Dorsolateral prefrontal cortex (tissue), 122 donors: ENCODE measurements at places on chromosomes 2 and 18.

DNA sequence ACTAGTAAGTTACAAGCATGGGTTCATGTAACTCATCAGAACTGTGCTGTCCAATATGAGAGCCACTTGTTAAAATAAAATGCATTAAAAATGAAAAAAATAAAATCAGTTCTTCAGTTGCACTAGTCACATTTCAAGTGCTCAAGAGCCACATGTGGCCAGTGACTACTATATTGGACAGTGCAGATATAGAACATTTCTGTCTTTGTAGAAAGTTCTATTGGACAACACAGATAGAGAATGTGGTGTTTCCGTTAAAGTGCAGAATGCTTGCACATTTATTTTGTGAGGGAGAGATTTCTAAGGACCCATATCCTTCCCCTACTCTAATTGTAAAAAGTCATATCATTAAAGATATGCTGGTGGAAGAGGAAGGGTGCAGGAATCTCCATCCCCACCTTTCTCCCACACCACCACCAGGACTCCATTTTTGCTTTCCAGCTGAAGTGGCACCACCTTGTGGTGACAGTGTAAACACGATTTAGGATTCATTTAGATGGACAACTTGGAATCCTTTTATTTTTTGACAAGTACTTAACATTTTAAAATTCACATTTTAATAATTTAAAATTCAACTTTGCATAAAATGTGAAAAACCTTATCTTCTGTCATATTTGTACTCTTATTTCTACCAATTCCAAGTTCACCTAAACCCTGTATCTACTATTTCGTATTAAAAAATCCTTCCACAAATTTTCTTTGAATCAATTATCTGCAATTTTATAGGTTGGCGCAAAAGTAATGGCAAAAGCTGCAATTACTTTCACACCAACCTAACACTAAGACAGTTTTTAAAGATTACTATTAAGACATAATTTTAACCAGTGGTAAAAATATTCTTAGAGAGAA is 9.4 kb upstream of the CD302 start:
- no peak for DNase-seq

GRCh38 chr18:54209471-54210180 is 14.8 kb downstream of the MBD2 start:
- DNase-seq, result no peak

- no peak for DNase-seq
Observed at GRCh38 chr18:54806526-54806925, 21.8 kb upstream of the RAB27B start.

GRCh38 chr2:76692908-76693307 is 829.3 kb downstream of the LRRTM4 start:
- no peak for DNase-seq

DNA sequence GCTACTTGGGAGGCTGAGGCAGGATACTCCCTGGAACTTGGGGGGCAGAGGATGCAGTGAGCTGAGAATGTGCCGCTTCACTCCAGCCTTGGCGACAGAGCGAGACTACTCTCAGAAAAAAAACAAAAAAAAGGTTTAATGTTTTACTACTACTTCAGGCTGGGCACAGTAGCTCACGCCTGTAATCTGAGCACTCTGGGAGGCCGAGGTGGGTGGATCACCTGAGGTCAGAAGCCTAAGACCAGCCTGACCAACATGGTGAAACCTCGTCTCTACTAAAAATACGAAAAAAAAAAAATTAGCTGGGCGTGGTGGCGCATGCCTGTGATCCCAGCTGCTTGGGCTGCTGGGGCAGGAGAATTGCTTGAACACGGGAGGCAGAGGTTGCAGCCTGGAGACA is 75.7 kb upstream of the ATIC start:
- DNase-seq, result no peak

- no peak for DNase-seq
Observed at GRCh38 chr2:234405462-234405861, 91.4 kb downstream of the ARL4C start.

DNA sequence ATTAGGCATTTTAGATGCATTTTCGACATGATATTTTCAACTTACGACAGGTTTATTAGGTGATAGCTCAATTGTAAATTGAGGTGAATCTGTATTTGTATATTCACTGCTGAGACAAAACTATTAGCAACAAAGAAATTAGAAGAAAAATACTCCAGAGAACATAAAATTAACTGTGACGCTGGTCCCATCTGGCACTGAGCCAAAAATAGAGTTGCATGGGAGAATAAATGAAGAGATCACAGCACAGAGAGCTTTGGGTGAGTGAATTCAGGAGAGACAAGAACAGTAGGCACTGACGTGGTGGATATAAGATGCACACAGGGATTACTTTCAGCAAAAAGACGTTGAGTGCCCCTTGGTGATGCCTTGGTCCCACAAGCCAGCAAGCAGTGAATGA is 306.2 kb upstream of the RAB6C start:
- DNase-seq, result no peak

DNA sequence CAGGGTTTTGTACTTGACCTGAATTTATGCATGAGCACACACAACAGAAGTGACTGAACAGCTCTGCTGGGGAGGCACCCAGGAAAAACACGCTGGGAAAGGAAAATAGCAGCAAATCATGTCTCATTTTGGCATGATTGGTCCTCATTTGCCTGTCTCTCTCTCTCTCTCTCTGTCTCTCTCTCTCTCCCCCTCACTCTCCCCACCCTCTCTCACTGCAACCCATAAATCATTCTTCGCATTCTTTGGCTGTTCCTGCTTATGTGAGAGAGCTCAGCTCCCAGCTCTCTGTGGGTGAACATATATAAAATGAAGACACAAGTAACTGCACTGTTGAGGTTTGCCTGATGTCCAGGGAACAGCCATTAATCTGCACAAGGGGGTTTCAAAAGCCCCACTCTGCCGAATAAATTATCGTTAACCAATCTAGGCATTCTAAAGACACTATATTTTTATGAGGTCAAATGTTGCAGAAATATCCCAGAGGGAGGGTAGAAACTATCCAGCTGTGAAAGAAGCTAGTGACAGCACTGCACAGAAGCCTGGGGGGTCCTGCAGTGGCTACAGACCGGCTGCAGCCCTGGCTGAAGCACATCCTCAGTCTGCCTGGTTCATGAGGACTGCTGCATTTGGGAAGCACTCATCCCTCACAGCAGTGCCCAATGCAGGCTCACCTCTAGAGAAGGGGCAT is 260.3 kb downstream of the AFF3 start:
- DNase-seq, result no peak

- no peak for DNase-seq
Observed at GRCh38 chr2:222753251-222753824, 81.9 kb downstream of the MOGAT1 start.

DNA sequence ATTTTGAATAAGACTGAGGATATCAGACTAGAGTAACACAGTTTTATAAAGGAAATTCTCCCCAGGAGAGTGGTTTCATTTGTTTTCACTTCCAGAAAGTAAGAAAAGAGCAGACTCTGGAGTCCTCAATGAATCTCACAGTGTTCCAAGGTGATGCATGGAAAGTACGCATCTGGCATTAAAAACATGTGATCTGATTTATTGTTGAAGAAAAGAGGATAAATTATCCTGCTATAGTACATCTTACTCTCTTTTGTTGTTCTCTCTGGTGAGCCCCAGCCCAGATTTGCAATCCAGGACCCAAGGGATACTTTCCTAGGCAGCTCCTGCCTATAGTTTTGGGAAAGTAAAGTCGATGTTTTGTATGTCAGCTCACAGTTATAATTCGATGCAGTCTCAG is 285.9 kb downstream of the CTNNA2 start:
- DNase-seq, result no peak

- peak; percentile 46 for DNase-seq
Observed at GRCh38 chr2:11495844-11496681, 30.1 kb upstream of the E2F6 start.

- no peak for DNase-seq
Observed at GRCh38 chr2:9263428-9263827, 56.8 kb downstream of the ASAP2 start.

GRCh38 chr2:191626497-191627151 is 51.3 kb upstream of the NABP1 start:
- DNase-seq, result no peak

GRCh38 chr2:72143441-72144273 is 4.0 kb downstream of the CYP26B1 start:
- no peak for DNase-seq

GRCh38 chr18:76553715-76554546 is 58.9 kb upstream of the ZNF516 start:
- no peak for DNase-seq

GRCh38 chr2:124639524-124639923 is 614.4 kb downstream of the CNTNAP5 start:
- no peak for DNase-seq

- no peak for DNase-seq
Observed at GRCh38 chr2:98416383-98417159, 28.1 kb upstream of the INPP4A start.

- DNase-seq, result no peak
Observed at GRCh38 chr18:72201032-72201431, 343.1 kb downstream of the CBLN2 start.

DNA sequence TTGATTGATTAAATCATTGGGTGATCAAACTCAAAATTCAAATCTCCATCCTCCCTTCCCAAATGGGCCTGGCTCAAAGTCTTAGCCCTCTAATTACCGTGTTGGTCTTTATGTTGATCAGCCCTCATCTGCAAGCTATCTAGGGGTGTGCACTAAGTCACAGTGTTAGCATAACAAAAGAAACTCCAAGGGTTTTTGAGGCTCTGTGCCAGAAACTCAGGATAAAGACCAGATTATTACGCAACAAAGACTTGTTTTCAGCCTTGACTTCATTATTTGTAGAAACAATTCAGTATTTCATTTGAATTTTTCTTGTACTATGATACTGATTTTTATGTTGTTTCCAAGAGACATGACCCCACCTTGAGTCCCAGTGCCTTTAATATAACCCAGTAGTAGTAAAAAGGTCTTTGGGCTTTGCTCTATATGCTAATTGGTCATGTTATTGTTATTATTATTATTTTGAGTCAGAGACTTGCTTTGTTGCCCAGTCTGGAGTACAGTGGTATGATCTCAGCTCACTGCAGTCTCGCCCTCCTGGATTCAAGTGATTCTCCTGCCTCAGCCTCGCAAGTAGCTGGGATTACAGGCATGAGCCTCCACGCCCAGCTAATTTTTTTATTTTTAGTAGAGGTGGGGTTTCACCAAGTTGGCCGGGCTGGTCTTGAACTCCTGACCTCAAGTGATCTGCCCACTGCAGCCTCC is 13.9 kb downstream of the PSMD14 start:
- DNase-seq, result no peak

- no peak for DNase-seq
Observed at GRCh38 chr2:233926806-233927205, 9.6 kb downstream of the TRPM8 start.

- no peak for DNase-seq
Observed at GRCh38 chr2:19360966-19361321, 2.5 kb upstream of the OSR1 start.

DNA sequence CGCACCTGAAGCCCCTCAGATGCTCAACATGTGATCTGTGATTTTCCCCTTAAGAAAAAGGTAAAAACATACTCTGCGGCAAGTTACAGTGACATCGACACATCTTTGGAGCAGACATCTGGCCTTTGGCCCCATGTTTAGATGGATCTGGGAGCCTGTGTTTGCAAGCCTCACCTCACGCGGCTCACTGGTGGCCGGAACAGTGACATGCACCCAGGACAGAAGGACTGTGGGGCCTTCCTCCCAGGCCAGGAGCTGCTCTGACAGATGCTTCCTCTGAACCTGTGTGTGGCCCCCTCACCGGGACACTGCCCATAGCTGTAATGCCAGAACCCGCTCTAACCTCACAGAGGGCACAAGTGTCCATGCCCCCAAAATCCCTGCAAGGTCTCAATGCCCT is 13.1 kb downstream of the PASK start:
- peak; percentile 15 for DNase-seq

GRCh38 chr2:146681991-146682390 is 1162.8 kb upstream of the ACVR2A start:
- DNase-seq, result no peak

- peak; percentile 33 for DNase-seq
Observed at GRCh38 chr2:229920011-229920641, 1.7 kb downstream of the TRIP12 start.

DNA sequence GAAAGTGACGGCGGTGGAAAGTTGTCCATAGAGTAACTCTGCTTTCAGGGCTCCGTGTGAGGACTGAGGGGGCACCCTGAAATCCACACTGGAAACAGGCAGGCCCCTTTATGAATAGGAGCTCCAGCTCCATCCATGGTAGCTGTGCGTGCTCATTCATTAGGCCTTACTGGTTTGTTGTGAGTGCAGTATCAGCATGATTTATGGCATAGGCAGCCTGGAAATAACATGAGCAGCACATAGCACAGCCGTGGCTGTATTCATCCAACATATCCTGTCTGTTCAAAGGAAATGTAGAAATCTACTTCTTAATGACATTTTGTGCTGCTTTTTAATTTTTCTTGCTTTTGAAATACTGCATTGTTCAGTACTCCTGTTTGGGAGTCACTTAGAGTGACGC is 414.8 kb upstream of the RAB12 start:
- no peak for DNase-seq

- no peak for DNase-seq
Observed at GRCh38 chr2:54665436-54665856, 58.0 kb upstream of the EML6 start.

- DNase-seq, result no peak
Observed at GRCh38 chr2:240598311-240598911, 11.9 kb downstream of the CAPN10 start.
